ENCODE measurements at places on chromosomes 1 and 21.

DNA sequence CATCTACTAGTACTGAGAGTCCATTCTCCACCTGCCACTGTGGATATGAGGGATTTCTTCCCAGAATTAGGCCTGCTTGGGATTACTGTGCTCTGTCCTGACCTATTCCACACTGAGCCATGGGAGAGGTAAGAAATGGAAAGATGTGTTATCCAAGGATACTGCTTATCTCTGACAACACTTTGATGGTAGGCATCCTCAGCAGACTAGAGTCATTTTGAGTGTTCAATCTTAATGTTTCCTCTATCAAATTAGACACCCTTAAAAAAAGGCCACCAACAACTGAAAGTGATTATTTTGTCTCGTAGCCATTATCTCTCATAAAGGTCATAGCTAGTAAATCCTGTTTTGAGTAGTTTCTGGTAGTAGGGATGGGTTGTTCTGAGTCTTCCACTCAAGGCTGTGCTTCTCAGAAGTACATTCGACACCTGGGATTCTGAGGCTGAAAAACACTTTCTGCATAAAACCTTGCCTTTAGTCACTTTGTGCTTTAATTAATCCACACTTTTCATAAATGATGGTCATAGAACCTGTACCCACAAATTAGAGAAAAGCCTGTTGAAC is 8.8 kb downstream of the ATPAF1 start:
- no peak for DNase-seq

- DNase-seq, result peak; percentile 25
These were observed 12.6 kb downstream of the METTL13 start for GRCh38 chr1:171794085-171794484.

DNA sequence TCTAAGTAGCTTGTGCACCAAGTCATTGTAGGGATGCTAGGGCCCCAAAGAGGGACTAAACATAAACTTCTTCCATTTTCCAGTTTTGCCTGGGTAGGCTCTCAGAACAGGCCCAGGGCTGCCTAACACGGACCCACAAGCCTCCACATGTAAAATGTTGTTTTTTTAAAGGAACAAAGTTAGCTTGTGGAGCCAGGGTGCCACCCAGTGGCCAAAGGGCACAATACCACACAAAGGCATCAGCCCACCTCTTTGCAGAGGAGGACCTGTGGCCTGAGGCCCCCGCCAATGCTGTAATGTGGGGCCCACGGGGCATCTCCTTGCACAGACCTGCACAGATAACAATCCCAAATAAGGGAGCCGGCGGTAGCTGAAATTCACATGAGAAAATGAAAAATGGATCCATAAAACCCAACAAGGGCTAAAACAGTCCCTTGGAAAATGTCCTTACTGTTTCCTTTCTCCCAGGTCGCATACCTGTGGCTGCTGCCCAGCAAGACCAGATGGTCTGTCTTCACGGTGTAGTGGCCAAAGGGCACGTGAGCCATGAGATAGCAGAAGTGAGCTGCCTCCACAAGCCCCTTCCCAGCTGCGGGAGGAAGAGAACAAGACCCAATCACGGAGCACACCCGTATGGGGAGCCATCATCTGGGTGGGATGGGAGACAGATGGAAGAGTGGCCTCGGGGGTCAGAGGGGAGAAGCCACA is 23.8 kb downstream of the SEC16B start:
- DNase-seq, result peak; percentile 6

DNA sequence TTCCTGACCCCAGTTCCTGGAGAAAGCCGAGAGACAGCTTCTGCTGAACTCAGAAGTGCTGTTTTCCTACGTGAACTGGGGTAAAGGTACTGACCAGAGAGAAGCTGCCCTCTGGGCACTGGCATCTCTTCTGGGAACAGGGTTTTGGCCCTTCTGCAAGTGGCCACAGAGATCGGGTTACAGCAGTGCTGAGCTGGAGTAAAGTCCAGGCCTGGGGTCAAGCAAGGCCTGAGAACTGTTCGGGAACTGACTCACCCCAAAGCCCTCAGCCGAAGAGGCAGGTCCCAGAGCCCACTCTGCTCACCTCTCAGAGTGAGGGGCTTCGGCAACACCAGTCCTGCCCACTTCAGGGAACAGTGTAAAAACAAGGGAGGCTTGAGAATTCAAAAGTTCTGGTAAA is 177.2 kb upstream of the RUNX1 start:
- DNase-seq, result no peak

DNA sequence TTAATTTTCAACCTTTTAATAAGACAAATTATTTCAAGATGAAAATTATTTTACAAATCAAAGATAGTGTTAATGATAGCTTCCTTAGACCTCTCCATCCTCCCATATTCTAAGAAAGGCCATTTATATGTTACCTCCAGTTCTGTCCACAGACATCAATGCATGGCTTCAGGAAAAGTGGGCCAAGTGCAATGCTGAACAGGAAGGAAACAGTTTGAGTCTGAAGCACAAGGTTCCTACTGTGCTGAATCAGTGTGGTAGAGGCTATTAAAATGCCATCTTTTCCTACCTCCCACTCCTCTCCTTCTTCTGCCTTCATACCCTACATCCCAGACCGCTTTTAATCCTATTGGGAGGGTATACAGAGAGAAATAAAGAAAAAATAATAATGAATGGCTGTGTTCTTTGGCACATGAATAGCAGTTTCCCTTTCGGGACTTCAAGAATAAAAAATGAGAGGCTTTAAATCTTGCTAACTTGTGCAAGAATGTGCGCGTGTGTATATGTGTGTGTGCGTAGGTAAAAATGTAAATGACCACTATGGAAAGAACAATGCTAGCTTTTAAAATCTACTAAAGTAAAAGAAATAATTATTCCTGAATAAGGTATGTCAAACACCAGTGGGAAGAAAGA is 62.6 kb upstream of the C1orf105 start:
- DNase-seq, result no peak

- DNase-seq, result no peak
These were observed 17.0 kb upstream of the ROR1 start for GRCh38 chr1:63756839-63757238.

DNA sequence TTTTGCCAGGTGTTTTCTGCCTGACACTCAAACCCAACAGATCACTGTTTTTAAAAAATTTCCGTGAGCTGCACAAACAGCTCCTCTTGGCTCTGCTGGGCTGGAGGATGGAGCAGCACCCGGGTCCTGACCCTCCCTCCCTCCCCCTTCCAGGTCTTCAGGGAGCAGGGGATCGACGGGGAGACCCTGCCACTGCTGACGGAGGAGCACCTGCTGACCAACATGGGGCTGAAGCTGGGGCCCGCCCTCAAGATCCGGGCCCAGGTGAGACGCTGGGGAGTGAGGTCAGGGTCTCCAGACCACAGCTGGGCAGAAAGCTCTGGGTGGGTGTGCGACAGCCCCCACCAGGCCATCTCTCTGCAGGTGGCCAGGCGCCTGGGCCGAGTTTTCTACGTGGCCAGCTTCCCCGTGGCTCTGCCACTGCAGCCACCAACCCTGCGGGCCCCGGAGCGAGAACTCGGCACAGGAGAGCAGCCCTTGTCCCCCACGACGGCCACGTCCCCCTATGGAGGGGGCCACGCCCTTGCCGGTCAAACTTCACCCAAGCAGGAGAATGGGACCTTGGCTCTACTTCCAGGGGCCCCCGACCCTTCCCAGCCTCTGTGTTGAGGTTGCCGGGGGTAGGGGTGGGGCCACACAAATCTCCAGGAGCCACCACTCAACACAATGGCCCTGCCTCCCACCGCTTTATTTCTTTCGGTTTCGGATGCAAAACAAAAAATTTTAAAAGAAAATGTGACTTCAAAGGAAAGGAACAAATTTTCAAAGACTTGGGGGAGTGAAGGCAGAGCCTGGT is 15.3 kb downstream of the NOC2L start:
- DNase-seq, result no peak

DNA sequence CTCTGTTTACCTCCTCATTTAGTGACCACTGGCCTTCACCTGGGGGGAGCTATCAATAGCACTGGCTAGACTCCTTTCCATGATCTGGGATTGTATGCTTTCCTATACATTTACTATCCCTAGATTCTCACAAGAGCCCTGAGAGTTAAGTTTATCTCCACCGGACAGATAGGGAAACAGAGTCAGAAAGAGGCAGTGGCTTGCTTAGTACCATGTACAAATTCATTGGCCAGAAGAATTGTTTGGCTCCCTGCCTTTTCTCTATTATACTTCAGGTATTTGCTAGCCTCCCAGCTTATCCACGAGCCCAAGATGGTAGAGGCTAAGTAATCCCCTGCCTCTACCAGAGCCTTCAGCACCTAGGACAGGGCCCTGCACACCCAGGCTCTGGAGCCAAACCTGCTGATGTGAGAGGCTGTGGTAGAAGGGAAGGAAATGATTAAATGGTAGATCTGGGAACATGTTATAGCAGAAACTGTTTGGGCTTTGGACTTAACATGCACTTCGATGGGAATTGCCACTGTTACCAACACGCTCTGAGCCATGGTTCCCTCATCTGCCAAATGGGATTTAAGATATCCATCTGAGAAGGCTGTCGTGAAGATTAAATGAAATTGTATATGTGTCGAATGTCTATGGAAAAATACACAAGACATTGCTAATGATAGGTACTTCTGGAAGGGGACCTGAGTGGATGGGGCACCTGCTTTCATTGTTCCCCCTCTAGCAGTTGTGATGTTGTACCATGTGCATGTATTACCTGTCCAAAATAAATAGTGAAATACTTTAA is 3.1 kb upstream of the BLACAT1 start:
- DNase-seq, result no peak

DNA sequence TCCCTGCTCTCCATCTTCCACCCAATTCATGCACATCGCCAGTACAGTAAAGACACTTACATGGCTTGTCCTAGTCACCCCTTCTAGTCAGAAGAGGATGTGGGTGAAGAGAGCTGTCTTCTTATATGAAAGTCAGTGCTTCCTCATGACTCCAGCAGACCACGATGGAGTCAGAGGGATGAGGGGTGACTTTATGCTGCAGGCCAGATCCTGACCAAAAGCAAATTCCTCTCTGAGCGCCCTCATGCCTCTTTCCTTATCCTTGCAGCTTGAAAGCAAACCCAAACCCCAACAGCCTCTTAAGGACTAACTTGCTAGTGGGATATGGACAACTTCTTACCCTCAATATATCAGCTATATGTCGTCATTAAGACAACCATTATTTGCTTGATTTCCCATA is 348.2 kb upstream of the DUSP10 start:
- DNase-seq, result no peak

DNA sequence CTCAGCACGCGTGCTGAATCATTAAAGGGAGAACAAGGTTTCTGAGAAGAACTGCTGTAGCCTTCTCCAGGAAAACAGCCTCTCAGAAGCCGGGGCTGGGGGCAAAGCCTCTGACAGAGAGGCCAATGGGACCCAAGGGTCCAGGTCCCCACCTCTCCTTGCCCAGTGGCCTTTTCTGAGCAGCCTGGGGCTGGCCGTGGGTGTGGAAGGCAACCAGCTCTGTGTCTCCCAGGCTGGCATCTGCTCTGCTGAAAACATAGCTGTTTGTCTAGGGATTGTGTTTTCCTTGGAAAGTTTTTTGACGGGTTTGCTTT is 261.2 kb downstream of the NPHP4 start:
- DNase-seq, result no peak

DNA sequence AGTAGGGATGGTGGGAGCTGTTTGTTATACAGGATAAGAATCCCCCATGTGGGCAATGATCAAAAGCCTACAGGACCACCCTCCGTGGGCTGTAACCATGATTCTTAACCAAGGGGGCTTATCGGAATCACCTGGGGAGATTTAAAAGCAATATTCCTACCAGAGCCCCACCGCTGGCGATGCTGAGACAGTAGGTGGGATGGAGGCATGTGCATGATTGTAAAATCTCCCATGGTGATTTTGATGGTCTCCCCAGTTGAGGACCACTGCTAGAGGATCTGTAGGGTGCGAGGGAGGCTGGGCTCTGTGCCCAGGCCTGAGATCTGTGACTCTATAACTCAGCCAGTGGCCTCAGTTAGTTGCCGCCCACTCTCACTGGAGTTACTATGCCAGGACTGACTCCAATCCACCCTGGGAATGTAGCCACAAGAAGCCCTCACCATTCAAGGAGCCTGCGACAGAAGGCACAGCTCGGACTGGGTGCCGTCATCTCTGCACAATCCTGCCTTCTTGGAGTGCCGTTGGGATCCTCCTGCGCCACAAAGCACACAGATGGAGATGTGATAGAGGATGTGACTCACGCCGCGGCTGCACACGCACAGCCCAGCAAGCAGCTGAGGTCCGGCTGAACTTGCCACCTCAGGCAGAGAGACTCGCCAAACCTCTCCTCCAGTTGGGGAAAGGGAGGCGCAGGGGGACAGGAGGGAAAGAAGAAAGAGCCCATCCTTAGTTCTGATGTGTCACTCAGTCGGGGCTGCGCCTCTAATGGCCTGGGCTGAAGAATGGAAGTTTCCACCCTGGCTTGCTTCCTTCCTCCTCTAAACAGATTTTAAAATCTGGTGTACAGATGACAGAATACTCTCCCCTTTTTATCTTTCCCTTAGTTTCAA is 26.5 kb downstream of the AKNAD1 start:
- no peak for DNase-seq

- no peak for DNase-seq
These were observed 889 bp upstream of the SCYL3 start for GRCh38 chr1:169894424-169895145.

GRCh38 chr1:113545210-113545609 is 154.9 kb downstream of the MAGI3 start:
- DNase-seq, result no peak

- no peak for DNase-seq
These were observed 59.8 kb upstream of the MORC3 start for GRCh38 chr21:36260030-36260787.

DNA sequence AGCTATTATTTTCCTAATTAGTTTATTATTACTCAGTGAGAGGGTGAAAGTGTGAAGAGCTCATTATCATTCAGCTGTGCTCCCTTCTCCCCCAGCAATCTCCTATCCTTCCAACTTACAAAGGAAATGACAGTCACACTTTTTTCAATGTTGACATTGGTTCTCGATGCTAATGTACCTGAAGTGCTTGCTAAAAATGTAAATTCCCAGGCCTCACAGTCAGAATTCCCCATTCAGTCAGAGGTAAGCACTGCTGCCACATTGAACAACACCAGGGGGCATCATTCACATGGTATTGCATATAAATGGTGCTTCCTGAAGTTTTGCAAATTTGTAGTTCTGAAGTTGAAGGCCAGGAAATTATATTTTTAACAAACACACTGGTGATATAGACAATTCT is 132.7 kb upstream of the FOXD3 start:
- DNase-seq, result no peak

DNA sequence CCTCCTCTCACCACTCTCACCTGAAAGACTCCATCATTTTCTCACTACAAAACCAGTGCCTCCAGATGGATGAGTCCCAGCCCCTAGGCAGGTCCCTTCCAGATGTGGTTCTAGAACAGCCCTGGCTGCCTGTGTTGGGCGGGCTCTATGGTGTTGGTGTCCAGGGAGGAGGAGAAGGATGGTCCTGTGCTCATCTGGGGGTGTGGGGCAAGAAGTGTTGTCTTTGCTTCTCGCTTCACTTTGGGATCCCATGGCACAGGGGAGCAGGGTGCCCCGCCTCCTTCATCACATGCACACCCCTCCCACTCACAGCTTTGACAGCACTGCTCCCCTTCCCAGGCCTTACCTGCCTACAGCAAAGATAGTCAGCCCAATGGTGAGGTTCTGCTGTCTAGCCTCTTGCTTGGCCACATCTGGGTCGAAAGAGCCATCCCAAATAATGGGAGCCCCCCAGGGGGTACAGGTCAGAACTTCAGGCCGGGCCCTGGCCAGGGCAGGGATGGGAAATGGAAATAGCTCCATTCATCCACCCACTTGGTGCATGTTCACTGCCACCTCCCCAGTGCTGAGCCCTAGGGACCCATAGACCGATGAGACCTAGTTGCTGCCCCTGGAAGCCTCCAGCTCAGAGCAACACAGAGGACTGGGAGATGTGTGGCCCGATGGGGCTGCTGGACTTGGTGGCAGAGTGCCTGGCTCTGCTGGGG is 9.0 kb downstream of the A3GALT2 start:
- no peak for DNase-seq

GRCh38 chr1:21736876-21737275 is 46.1 kb downstream of the USP48 start:
- no peak for DNase-seq
